T-cell (primary cell): ENCODE measurements at places on chromosomes 3 and 15.

DNA sequence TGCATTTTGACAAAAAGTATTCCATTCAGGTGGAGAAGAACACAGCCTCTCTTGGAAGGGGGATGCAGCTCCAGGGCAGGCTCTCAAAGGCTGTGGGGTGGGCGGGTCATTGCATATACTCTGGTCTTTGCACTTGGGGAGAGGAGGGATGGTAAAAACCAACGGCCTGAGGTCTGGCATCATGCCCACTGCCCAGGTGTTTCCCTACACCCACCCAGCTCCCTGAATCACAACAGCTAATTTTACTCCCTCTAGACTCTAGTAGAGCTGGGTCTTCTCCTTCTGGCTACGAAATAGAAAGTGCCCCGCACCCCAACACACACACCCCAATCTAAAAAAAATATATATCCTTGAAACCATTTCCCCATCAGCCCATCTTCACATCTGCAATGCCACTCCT is 1.0 kb downstream of the MYLK start:
- DNase-seq: no peak

DNA sequence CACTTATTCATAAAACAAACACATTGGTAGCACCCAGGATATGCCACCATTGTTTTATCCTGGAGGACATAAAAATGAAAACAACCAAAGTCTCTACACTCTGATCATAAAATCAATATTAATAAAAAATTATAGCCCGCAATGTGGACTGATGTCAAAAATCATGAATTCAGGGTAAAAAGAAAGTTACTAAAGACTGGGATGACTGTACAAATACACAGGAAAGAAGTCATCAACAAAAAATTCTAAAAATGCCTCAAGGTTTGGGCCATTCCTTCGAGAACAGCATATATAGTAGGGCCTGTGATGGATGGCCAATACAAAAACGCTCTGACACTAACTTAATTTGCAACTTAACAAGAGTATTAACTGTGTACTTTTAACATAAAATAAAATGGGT is 76.8 kb downstream of the THBS1 start:
- DNase-seq: no peak

GRCh38 chr15:55270291-55270690 is 19.3 kb downstream of the RAB27A start:
- no peak for DNase-seq

DNA sequence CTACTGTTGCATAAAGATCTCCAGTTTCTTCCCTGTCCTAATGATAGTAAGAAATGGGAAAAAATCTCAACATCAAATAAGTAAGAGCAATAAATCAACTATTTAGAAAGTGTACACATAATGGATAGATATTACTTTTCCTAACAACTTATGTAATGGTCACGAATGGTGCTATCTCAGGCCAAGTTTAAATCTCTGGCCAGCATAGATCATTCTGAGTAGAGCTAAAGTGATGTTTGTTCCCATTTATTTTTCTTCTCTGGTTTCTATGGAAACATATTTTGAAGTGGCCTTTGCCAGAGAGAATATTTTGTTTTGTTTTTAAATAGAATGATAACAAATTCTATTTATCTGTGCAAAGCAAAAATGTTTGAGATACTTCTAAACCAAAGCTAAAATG is 249.7 kb upstream of the TTC14 start:
- no peak for DNase-seq

DNA sequence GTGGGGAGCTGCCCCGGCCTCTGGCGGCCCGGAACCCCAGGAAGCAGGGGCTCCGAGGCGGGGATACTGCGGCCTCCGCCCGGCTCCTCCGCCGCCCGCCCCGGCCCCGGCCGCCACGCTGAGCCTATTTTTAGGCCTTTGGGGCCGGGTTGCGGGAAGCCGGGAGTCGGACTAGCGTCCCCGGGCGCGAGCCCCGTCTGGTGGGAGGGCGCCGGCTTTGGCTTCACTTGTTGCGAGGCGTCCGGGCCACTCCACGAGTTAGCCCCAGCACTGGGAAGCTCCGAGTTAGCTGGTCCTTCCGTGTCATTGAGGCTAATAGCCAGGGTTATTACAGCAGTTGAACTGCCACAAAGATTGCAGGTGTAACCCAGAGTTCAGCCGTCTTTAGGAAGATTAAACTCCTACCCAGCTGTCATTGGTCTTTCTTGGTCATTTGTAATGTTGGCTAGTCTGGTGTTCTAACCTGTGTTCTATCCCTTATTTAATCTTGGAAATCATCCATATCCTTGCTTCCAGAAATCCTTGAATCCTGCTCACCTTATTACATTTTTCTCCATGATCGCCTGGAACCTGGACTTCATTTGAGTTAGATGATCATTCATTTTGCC is 791 bp downstream of the GYG1 start:
- no peak for DNase-seq

- DNase-seq: no peak
These were observed 116.2 kb upstream of the SLCO3A1 start for GRCh38 chr15:91737151-91737818.

- no peak for DNase-seq
These were observed 260.2 kb upstream of the HES1 start for GRCh38 chr3:193875601-193876321.

GRCh38 chr3:46874430-46874829 is 3.1 kb upstream of the PTH1R start:
- no peak for DNase-seq

DNA sequence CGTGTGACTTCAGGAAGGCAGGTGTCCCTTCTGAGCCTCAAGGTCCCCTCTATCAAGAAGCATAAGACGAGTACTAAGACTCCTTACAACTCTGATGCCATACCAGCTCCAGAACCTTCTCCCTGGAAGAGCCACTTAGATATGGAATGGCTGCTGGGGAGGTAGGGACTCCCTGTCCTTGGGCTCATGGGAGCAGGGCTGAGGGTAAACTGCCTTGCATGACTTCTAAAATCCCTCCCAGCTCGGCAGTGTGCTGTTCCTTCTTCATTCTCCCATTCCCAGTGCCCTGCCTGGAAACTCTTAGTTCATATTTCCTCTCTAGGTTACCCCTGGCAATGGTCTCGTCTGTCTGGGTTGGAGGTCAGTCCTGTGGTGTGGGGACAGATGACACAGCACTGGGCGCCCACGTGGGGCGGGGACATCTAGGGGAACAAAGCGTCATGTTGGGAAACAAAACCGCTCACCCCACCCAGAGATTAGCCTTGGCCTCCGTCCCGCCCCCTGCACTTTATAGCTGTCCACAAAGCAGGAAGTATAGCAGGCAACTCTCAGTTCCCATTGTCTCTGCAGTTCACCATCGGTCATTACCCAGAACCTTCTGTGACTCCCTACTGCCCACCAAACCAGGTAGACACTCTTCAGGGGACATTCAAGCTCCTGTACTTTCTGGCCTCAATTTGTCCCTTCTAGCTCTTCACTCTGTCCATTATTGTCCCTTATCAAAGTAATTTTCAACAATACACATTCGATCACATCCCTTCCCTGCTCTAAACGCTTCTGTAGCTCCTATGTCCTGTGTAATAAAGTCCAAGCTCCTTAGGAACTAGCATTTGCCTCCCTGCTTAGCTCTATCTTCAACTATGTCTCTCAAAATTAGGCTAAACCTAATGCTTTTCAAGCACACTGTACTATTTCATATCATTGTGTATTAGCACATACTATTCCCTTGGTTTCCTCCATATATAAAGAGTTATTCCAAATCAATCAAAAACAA is 73.8 kb downstream of the IQSEC1 start:
- no peak for DNase-seq

DNA sequence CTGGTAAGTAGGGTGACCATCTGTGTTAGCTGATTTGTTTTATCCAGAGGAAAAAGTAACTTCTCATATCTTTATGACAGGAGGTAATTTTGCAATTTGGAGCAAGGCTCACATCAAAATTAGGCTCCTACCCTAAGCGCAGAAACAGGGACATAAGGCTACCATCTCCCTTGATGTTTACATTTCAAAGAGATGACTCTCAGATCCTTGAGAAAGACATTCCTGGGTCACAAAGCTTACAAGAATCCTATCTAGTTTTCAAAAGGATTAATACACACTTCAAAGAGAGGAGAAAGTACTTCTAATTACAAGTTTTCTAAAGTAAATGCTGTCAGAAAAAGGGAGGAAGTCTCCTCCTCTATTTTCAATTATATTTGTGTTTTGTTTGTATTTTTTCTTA is 7.0 kb downstream of the ZPLD1 start:
- no peak for DNase-seq

- DNase-seq: no peak
These were observed 96.0 kb downstream of the IQSEC1 start for GRCh38 chr3:12977117-12977808.

- DNase-seq: no peak
These were observed 50.9 kb downstream of the EMC4 start for GRCh38 chr15:34275721-34276120.
